ENCODE measurements at places on chromosomes 3 and 15.

DNA sequence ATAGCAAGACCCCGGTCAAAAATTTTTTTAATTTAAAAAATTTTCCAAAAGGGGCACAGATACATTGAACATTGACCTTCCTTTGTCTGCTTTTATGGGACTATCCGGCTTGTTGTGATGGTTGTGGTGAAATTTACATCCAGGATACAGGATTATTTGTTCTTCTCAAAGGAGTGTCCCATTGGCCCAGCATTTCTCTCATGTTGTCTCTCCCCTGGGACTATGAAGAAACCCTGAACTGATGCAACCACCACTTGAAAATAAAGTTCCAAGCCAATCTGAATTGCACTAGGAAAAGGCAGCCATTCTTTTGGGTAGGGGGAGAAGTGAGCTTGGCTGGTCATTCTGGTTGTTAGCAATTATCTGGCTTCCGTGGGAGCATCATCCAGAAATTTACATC is 58.4 kb downstream of the PPARG start:
- DNase-seq: no peak

- no peak for DNase-seq
Measured at GRCh38 chr3:184800349-184800930, 11.5 kb upstream of the VPS8 start.

GRCh38 chr3:138034918-138035317 is 25.0 kb downstream of the CLDN18 start:
- DNase-seq: no peak

DNA sequence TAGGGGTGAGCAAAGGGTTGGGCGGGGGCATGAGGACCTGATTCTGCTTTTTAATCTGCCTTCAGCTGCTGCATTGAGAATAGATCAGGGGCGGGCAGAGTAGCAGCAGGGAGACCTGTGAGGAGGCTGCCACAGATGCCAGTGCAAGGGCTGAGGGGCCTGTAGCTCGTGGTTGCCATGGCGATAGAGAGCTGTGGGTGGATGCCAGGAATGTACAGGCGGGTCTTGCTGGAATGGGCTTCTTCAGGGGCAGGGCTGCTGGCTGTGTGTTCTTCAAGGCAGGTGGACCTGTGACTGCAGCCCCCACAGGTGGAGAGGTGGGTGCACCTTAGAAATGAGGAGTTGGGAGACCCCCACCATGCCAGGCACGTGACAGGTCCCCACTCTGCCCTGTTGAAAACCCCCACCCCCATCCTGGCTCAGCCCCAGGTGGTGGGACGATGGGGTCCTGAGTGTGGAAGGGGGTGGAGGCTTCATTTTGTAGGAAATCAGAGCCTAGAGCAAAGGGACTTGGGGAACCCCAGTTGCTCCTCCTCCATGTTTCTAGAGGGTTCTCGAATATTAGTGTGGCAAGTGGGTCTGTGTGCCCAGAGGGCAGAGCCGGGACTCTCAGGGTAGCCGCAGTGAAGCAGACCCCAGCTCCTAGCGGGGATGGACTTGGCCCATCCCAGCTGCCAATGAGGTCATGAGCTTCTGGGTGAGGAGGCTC is 38.3 kb downstream of the SLC6A6 start:
- DNase-seq: no peak

GRCh38 chr3:26752466-26752865 is 129.9 kb downstream of the LRRC3B start:
- DNase-seq: no peak

DNA sequence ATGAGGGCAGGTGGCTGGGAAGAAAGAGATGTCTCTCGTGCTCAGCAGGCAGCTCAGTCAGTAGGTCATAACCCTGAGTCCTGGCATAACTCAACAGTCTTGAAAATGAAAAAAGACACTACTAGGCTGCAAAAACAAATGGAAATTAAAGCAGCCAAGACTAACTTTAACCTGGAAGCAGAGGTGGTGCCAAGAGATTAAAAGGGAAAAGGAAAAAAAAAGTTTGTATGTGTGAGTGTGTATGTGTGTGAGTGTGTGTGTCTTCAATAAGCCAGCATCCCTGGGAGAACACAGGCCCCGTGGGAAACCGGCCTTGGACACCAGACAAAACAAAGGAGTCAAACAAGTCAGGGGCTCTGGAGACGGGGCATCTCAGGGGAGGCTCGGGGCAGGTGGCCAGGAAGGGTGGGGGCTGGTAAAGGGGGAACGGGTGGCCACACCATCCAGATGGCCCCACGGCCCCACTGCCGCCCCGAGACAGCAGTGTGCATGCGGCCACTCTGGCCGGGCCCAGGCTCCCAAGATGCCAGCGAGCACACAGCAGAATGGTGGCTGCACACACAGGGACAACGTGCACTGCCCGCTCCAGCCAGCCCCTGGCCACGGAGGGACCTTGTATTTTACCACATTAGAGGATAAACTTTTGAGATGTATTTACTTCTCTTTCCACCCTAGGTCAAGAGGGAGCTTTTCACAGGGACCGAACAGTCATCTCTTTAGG is 23.8 kb downstream of the CYFIP1 start:
- no peak for DNase-seq

DNA sequence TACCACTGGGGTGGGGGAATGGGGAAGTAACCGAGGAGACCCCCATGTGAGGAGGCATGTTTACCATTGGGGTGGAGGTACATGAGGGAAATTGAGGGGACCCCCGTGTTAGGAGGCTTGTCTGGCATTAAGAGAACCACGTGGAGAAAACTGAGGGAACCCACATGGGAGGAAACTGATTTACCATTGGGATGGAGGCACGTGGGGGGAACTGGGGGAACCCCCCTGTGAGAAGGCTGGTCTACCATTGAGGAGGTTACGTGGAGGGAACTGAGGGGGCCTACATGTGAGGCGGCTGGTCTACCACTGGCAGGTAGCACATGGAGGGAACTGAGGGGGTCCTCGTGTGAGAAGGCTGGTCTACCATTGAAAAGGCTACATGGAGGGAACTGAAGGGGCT is 159.4 kb downstream of the FBLN2 start:
- DNase-seq: no peak

- no peak for DNase-seq
Measured at GRCh38 chr15:60195611-60196010, 191.5 kb downstream of the FOXB1 start.

DNA sequence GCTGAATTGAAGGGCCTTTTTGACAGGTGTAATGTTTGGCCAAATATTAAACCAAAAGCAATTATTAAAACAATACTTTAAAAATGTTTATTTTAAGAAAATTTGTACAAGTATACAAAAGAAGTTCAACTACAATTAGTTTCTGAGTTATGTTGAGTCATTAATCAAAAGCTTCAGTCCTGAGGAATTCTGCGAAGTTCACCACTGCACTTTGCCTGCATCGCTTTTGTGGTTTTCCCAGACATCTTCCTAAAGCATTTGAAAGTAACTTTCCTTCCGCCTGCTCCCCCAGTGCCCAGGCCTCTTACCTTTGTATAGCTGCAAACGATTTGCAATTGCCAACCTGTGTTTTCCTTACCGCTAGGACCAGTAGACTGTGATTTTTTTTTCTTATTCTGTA is 69.5 kb downstream of the KCNAB1 start:
- no peak for DNase-seq

DNA sequence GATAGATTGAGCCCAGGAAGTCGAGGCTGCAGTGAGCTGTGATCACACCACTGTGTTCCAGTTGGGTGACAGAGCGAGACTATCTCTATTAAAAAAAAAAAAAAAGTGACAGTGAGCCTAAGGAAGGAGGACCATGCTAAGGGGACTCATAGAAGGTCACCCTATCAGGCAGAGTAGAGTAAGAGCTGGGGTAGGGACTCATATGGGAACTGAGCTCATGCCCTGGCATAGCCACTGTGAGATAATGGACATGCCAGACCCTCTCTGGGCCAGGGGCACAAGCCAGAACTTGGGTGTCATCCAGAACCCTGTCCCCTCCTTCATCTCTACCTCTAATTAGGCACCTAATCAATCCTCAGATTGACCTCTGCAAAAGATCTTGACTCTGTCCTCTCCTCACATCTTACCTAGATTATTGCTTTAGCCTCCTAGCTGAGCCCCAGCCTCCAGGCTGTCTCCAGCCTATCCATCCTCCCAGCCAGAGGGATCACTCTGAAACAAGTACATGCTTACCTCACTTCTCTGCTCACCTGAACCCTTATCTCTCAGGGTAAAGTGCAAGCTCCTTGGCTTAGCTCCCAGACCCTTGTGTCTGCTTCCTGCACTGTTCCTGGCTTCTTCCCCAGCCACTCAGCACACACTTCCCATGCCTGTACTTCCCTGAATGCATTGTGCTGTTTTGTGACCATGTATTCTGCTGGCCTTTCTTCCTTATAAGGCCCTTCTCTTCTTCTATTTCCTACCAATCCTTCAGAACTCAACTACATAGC is 76.4 kb downstream of the DAPK2 start:
- DNase-seq: no peak

- no peak for DNase-seq
Measured at GRCh38 chr3:178137206-178137605, 399.0 kb upstream of the KCNMB2 start.

GRCh38 chr15:58467121-58467721 is 35.4 kb downstream of the LIPC start:
- no peak for DNase-seq

GRCh38 chr15:61018083-61018482 is 211.0 kb downstream of the RORA start:
- DNase-seq: no peak

DNA sequence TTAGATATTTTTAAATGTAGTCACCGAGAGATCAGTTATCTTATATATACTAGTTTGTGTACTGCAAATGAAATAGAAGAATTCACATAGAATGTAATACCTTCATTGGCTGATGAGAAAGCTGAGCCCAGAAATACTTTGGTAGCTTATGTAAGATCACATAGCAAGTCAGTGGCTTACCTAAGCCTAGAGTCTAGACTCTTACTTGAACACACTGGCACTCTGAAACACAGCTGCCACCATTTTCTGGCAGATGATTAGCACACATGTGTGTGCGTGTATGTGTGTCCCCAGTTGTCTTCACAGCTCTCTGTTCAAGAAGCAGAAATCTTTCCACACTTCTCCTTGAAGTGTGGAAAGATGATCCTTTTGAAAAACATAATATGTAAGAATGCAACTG is 124.3 kb downstream of the NEO1 start:
- DNase-seq: no peak

- DNase-seq: no peak
Measured at GRCh38 chr15:91887321-91887720, 33.8 kb downstream of the SLCO3A1 start.

GRCh38 chr3:19202303-19202702 is 54.0 kb downstream of the KCNH8 start:
- no peak for DNase-seq

GRCh38 chr3:173065543-173065981 is 75.5 kb downstream of the SPATA16 start:
- DNase-seq: no peak

GRCh38 chr3:72337480-72337855 is 510.8 kb downstream of the SHQ1 start:
- no peak for DNase-seq

DNA sequence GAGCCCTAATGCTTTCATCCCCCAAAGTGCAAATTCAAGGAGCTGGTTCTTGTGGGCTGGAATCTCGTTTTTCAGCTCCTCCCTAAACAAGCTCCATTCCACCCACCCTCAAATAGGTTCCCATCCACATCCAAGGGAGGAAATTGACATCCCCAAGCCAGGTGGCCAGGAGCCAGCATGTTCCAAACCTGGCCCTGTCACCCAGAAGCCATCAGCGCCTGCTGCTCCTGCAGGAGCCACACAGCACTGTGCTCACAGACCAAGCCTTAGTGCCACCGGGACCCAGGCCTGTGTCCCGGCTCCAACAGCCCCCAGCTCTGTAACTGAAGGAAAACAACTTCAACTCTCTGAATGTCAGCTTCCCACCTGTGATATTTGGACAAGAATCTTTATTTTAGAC is 263.6 kb downstream of the UACA start:
- DNase-seq: no peak

GRCh38 chr15:87269566-87269965 is 987.0 kb downstream of the NTRK3 start:
- DNase-seq: no peak

- no peak for DNase-seq
Measured at GRCh38 chr3:189981668-189982067, 139.0 kb downstream of the P3H2 start.

GRCh38 chr3:189269365-189269764 is 97.6 kb downstream of the TPRG1 start:
- DNase-seq: no peak

GRCh38 chr15:70704166-70704565 is 59.2 kb downstream of the UACA start:
- DNase-seq: no peak

DNA sequence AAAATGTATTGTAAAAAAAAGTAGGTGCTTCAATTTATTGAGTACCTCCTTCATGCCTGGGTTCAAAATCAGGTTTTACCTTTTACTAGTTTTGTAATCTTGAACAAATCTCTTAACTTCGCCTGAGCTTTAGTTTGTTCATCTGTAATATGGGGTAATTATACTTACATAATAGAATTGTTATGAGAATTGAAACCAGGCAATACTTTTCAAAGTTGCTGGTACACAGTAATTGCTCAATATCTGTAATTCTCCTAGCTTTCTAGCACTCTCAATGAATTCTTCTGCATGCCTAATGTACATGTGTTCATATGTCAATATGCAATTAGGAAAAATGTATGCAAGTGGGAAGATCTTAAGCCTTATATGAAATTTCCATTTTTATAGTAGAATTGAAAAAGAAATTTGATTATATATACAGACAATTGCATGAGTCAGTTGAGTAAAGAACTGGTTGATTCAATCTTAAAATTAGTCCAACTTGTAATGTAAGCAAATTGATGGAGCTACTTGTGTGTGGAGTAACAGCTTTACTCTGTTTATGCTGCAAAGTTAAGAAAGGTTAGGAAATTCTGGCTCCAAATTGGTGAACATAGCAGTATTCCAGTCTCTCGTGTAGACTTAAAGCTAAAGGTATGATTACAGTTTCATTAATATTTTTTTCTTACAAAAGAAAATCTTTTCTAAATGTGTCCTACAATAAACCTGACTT is 4.1 kb downstream of the TNFSF10 start:
- DNase-seq: no peak

GRCh38 chr3:22887664-22888291 is 315.3 kb upstream of the UBE2E2 start:
- DNase-seq: no peak

DNA sequence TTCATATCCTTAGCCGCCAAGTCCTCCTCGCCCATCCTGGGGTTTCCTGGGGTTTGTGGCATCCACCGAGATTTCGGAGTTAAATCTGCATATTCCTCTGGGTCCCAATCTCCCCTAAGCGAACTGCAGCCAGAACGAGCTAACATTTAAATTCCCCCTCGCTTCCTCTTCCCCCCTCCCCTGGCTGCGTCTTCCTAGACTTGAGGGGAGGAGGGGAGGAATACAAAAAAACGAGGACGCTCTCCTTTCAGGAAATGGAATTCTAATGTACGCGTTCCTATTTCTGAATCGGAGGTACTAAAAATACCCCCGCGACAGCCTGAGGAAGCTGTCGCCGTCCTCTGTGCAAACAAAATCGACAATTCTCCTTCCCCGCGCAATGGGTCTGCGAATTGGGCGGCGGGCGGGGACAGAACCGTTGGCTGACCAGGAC is 5.6 kb downstream of the FEZF2 start:
- DNase-seq: no peak

- DNase-seq: no peak
Measured at GRCh38 chr3:68699541-68699940, 232.8 kb downstream of the TAFA4 start.

- no peak for DNase-seq
Measured at GRCh38 chr3:28674212-28674611, 325.6 kb upstream of the AZI2 start.

- no peak for DNase-seq
Measured at GRCh38 chr3:172982736-172983364, 158.2 kb downstream of the SPATA16 start.

- DNase-seq: no peak
Measured at GRCh38 chr3:16255726-16256125, 9.0 kb downstream of the DPH3 start.

Data from T-cell (primary cell).